ENCODE measurements at places on chromosomes 3 and 15.

DNA sequence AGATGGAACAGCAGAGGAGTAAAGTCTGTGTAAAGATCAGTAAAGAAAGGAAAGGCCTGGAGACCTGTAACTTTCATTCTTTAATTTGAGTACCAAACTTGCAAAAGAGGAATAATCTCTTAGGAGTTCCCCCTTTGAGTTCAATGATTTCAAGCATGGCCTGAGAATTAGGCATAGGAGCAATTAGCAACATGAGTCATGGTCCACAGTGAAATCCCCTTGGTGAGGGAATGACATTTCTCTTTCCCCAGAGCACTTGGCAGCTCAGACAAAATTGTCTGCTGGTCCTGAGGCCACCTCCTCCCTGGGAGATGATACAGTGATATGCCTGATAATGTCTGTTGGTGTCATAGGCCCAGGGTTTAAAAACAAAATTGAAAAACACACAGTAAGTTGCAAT, 81.4 kb upstream of the CRBN start:
- DNase-seq: no peak

- DNase-seq: no peak
Observed at GRCh38 chr3:52050571-52050970, 5.8 kb downstream of the DUSP7 start.

DNA sequence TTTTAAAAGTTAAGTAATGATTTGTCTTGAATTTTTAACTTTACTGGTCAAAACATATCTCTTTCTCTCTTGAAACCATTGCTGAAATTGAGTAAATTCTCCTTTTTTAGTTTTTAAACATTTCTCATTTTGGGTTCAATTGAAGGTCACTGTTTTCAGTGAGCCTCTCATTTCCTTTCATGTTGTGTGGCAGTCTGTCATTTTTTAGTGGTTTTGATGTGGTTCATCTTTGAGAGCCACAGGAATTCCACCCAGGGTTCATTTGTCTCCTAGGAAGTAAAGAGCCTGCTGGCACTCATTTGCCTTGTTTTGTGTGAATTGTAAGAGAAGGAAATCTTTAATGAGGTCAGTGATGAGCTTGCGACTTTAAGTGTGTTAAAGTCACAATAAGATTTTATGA, 10.4 kb downstream of the CLDN11 start:
- DNase-seq: no peak

DNA sequence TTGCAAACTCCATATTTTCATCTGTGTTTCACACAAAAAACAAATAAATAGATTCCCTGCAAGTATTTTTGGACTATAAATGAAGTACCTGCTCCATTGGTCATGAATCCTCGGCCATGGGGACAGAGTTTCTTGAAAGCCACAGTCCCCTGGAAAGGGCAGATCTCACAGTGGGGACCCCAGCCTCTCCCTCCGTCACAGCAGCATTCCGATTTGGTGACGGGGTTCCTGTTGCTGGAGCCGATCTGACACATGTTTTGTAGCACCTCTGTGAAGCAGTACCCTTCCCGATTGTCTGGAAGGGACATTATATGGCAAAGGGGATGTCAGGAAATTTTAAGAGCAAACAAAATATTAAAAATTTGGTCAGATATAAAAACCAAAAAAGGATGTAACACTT, 96.2 kb downstream of the DUT start:
- DNase-seq: no peak

GRCh38 chr3:65288776-65289175, 601.0 kb upstream of the ADAMTS9 start:
- DNase-seq: no peak

- no peak for DNase-seq
Observed at GRCh38 chr15:55007561-55007960, 189.2 kb downstream of the RSL24D1 start.

DNA sequence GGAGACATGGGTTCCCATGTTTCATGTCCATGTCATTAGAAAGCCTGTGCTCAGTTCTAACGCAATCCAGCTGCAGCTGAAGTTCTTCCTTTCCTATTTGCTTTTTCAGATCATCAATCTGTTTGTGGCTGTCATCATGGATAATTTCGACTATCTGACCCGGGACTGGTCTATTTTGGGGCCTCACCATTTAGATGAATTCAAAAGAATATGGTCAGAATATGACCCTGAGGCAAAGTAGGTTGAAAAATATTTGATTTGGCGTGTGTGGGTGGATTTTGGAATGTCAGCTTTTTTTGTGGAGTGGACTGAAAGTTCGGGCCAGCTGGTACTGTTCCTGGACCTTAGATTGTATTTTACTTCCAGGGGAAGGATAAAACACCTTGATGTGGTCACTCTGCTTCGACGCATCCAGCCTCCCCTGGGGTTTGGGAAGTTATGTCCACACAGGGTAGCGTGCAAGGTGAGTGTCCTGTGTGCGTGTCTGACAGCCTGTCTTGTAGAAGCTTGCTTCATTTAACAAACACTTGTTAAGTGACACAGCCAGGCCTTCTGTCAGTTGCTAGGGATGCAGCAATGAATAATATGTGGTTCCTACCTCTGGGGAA, 69.6 kb downstream of the CHDH start:
- DNase-seq: no peak

GRCh38 chr3:190825386-190826016, 37.0 kb downstream of the GMNC start:
- DNase-seq: no peak

DNA sequence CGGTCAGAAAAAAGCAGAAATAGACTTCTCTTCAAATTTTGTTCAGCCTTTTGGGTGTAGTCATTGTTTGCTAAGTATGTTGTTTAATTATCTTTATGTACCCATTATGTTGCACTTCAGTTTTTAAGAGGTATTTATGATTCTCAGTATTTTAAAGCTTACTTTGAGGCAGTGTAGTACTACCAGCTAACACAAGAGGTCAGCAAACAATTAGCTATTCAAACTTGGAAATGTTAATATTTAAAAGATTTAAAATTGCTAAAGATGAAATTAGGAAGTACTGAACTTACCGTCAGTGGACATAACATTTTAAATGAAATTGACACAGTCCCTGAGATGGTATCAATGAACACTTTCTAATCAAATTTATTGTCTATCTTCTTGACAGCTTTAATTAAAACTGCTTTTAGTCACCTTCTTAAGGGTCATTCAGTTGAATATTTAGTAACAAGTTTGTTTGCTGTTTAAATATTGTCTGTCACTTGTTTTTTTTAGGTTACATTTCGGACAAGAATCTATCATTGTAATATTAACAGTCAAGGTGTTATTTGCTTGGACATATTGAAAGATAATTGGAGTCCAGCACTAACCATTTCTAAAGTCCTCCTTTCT, 28.1 kb downstream of the NKIRAS1 start:
- DNase-seq: no peak

DNA sequence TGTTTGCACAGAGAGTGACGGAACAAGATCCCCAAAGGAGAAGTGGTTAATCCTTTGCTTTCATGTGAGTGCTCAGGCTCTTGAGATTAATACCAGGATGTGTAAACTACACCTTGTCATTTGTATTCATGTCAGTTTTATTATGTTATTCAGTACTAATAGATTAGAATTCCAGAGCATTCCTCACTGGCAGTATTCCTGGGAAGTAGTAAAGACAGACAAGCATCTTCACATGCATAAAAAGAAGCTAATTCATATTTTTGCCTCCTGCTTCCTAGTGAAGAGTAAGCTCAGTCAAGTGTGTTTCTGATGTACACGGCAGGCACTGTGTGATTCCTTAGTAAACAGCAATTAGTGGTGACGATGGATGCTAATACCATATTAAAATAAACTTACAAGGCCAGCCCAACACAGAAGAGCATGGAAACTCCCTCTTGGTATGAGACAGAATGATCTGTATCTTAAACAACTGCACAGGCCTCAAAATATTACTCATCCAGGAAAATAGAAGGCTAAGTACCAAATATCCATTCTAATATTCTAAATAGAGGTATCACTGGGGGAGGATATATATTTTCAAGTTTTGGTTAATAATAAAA, 336.8 kb upstream of the MCTP2 start:
- DNase-seq: no peak

GRCh38 chr3:45844616-45845015, 2.7 kb upstream of the LZTFL1 start:
- DNase-seq: no peak

GRCh38 chr3:126259411-126260391, 79.3 kb upstream of the ALDH1L1 start:
- no peak for DNase-seq

DNA sequence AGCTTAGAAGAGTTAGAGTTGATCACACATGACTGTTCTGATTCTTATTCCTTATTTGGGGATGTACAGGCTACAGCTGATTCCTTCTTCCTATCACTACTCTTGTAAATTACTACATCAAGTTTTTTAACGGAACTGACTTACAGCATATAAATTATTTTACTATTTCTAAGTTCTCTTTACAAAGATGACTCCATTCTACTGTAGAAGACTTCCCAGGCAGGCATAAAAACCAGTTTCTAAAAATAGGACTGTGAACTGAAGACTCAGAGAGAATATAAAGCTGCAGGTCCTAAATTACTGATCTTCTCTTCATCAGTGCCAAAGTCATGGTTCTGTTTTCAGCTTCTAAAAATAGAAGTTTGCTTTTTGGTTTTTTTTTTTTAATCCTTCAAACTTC, 38.9 kb downstream of the ANO10 start:
- DNase-seq: no peak
